GM03348 (cell line): ENCODE measurements at places on chromosomes 16 and 17.

GRCh38 chr17:61058066-61058465 lies 341.6 kb upstream of the TBX2 start:
- no peak for DNase-seq

- DNase-seq = peak; percentile 84
Observed at GRCh38 chr16:13866073-13866472, 53.9 kb upstream of the ERCC4 start.

DNA sequence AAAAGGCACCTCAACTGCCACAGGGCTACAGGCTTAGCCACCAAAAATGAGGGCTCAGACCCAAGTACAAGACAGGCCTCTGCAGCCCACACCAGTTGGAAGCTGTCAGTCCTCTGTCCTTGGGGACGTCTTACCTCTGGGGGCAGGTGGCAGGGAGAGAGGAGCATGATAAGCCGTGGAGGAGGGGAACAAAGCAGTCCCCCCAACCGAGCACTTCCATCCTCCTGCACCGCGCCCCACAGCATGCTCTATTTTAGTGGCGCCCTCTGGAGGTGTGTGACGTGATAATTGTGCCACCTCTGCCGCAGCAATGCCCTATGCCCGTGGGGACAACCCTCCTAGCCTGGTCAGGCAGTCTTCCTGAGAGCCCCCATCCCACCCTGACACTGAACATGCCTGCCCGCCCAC lies 13.6 kb downstream of the G6PC3 start:
- no peak for DNase-seq

DNA sequence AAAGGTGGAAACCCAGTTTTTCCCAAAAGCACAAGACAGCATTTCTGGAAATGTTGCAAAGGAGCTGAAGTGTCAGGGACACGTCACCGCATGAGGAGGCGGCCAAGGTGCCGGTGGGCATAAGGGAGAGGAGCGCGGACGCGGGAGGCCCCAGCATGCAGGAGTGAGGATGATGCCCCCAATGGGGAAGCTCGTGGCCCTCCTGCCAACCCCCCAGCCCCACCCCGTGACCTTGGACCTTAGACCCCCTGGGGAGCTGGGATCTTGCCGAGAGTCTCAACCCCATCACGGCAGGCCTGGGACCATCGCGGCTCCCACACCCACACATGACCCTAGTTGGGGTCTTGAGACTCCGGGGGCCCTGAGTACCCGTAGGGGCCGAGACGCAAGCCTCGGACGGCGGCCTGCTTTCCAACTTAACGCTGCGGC lies 119.4 kb upstream of the METRNL start:
- DNase-seq = no peak

- DNase-seq = no peak
Observed at GRCh38 chr16:48971571-48972077, 310.0 kb downstream of the CBLN1 start.

GRCh38 chr16:4681471-4682083 lies 11.8 kb upstream of the NUDT16L1 start:
- no peak for DNase-seq

GRCh38 chr16:56203052-56203451 lies 11.8 kb downstream of the GNAO1 start:
- no peak for DNase-seq

GRCh38 chr17:31778523-31778922 lies 80.5 kb downstream of the COPRS start:
- no peak for DNase-seq

DNA sequence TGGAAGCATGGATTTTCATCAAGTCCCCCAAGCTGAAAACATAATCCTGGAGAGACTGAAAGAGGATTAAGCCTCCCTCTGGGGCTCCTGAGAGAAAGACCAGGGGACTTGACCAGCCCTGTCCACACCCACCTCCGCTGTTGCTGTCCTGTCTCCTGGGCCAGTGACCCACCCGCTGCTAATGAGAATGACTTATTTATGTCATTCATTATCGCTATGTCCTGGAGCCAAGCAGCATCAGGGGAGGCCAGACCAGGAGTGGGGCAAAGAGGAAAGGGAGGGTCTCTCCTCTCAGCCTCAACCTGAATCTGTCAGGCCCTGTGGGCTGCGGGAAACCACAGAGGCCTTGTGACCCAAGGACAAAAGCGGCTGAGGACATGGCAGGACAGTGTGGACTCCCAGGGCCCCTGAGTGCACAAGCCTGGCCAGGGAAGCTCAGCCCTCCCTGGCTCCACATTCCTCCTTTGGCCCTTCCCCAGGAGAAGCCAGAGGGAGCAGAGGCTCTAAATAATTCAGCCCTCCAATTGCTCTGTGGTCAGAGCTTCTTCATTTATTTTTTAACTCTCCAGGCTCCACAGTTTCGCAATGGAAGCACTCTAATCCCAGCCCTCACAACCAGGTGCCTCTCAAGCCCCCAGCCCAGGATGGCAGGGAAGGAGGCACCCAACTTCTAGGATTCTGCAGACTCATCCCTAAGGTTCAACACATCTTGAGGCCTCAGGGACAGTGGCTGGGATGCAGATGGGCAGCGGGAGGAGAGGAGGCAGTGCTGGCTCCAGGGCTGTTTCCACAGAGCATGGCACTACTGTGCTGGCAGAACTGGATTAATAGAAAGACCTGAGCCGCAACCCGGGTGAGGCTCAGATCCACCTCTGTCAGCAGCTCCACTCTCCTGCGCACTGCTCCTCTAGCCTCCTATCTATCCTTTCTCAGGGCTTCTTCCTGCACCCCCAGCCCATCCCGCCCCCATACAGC lies 19.1 kb downstream of the CUEDC1 start:
- DNase-seq = peak; percentile 87

GRCh38 chr16:2710021-2710710 lies 9.9 kb downstream of the PRSS27 start:
- no peak for DNase-seq

- peak; percentile 21 for DNase-seq
Observed at GRCh38 chr17:68539548-68540467, 27.6 kb downstream of the PRKAR1A start.

DNA sequence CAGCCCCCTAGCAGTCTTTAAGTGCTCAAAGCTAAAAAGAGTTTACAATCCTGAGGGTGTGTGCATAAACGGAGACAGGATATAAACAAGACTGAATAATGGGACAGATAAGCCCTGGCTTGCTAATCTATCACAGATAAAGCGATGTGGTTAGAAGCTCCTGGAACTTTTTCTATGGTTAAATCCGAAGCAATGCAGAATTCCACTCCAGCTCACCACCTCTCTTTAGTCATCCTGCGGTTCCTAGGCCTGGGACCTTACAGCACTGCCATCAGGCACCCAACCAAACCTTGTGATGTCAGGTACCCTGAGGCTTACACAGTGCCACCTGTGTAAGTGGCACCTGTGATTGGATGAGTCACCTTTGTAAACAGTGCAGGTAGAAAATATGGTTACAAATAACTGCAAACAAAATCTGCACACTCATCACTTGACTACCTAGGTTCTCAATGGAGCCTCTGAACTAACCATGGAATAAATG lies 31.5 kb upstream of the B4GALNT2 start:
- no peak for DNase-seq

GRCh38 chr16:74524117-74524516 lies 82.8 kb downstream of the GLG1 start:
- DNase-seq = no peak

DNA sequence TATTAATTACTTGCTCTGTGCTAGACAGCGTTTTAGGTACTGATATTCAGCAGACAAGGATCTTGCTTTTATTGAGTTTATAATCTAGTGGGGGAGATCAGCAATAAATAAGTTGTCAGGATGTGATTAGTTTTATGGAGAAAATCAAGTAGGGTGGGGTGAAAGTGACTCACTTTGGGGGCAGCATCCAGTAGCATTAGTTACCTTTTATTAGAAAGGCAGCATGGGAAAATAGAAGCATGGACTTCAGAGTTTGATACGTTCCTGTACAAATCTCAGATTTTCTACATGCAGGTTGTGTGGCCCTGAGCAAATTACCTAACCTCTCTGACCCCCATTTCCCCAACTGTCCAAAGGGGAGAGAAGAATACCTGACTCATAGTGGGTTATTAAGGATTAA lies 42.5 kb downstream of the SPECC1 start:
- no peak for DNase-seq

GRCh38 chr16:67931712-67932461 lies at the start of gene CTRL:
TSS of gene CTRL (minus strand) at chr16:67931862. CDS start at chr16:67931852, 10 bp downstream.
- no peak for DNase-seq

DNA sequence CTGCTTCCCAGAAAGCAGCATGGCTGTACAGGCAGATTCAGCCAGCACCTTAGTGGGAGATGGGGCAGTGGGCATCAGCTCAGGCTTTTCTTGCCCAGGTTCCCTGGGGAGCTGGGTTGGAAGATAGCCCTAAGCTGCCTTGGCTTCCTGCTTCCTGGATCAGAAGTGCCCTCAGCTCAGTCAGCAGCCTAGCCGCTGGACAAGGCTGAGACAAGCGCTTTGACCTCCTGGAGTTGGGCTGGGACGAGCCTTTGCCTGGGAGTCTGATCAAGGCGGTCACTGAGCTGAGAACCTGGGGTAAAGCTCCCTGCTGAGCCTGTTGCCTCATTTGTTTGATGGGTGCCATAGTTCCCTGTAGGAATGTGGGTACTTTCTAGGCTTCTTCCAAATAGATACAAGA lies 190.0 kb downstream of the RAB11FIP4 start:
- no peak for DNase-seq

- DNase-seq = no peak
Observed at GRCh38 chr16:88497561-88498462, 44.7 kb downstream of the ZFPM1 start.

DNA sequence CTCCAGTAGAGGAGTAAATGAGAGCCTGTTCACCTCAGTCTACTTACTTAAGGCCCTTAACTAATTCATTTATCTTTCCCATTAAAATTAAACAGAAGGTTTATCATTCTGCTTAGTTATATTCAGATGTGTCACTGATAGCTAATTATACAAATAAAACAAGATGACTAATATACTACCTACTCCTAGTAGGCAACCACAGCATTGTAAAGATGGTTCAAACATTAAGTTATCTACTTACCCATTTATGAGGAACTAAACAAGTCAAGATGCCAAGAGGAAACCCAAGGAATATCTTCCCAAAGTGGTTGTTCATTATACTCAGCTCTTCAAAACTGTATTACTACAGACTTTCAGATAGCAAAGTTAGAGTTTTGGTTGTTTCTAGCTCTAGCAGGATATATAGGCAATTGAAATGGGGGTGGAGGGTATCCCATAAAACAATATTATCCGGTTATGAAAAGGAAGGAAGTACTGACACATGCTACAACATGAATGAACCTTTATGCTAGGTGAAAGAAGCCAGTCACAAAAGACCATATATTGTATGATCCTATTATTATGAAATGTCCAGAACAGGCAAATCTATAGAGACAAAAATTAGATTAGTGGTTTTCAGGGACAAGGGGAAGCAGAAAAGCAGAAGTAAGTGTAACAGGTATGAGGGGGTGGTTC lies 56.5 kb downstream of the SPAG9 start:
- DNase-seq = no peak
